Stimulated activated memory B cell treated with anti-CD40 and anti-IgM and Interleukin-4, amounts not matched to agents 10 μg/mL and 1 μg/mL and 100 μg/mL, for 72 hours (primary cell): ENCODE measurements at places on chromosomes 12 and 14.

DNA sequence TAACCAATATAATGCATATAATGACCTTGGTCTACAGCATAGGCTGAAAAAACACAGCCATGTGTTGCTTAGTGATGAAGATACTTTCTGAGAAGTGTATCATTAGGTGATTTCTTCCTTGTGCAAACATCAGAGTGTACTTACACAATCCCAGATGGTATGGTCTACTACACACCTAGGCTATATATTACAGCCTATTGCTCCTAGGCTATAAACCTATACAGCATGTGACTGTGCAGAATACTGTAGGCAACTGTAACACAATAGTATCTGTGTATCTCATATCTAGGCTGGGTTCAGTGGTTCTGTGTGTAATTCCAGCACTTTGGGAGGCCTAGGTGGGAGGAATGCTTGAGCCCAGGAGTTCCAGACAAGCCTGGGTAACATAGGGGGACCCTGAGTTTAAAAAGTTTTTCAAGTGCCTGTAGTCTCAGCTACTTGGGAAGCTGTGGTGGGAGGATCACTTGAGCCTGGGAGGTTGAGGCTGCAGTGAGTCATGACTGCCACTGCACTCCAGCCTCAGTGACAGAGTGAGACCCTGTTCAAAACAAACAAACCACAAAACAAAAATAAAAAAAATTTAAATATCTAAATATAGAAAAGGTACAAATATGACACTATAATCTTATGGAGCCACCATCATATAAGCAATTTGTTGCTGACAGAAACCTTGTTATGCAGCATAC is 66.6 kb downstream of the GRIP1 start:
- ATAC-seq = no peak

DNA sequence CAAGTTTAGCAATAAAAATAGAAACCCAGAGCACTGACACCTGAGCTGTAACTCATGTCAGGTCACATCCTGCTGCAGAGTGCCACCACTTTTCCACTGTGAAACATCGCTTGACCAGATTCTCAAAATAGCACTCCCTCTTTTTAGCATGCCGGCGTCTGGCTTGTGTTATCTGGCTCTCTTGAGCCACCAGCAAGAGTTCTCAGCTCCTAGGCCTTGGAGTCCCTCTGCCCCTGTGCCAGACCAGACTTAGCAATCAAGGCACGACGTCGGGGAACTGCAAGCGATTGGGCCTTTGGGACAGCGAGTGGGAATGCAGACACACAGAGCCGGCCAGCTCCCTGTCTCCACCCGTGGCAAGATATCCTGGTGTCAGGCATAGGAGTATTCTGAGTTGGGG is 52.5 kb downstream of the SPIC start:
- no peak for ATAC-seq

- no peak for ATAC-seq
These were observed 383.1 kb downstream of the TMEM132D start for GRCh38 chr12:129520739-129521138.

GRCh38 chr12:12499909-12500604 is 62.6 kb downstream of the DUSP16 start:
- ATAC-seq = no peak

GRCh38 chr14:67516676-67517075 is 16.4 kb upstream of the PLEKHH1 start:
- no peak for ATAC-seq

- no peak for ATAC-seq
These were observed 972.2 kb upstream of the TMEM132C start for GRCh38 chr12:127294651-127295210.

DNA sequence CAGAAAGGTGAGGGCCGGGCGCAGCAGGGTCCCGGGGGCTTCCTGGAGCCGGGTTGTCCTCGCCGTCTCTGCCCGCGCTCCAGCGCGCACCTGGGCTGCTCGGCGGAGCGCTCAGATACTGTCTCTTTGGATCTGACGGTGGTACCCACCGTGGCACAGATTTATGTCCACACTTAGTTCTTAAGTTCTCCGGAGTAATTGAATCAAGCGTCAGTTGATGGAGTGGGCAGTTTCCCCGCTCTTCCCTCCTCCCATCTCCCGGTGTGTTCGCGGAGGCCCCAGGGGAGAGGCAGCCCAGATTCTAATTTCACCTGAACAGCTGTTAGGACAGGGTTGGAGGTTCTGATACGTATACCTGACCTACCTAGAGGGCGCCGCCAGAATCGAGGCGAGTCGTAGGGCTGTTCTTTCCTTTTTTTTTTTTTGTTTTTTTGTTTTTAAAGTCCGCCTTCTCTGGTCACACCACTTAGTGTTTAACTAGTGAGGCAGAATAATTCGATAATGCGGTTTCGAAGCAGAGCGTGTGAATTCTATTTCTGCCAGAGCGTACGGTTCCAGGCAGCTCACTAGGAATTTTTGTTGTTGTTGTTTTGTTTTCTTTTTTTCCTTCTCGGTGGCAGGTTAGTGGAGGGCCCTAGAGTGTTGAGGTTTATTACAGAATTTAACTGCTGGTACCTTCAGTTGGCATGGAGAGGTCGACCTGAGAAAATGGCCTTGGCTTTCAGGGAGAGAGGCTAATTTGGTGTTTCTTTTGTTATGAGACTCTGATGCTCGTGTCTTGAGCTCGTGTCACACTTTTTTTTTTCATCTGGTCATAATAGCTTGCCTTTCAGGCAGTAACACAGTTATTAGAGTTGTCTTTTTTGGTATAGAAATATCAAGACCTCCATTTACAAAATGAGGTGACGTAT is 22.3 kb upstream of the GNS start:
- peak; percentile 64 for ATAC-seq

DNA sequence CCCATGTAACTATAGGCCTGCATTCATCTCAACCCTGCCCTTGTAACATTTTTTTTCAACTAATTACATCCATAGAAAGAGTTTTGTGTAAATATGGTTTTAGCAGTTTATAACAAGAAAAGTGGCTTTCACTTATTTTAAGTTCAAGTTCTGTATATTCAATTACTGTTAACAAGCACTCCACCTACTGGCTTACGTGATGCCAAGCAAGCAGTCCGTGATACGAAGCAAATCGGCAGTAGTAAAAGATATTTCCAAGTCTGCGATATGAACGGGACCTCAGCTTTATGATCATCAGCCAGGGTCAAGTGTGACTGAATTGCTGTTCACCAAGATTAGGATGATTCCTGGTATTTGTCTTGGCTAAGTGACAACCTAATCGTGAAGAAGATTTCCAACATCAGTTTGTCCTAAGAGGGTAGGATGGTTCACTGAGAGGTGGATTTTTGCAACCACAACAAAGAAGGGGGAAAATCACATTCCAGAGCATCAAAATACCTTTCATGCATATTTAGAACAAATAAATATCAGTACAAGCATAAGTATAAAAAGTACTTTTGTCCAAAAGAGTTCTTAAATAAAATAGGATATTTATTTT is 456.2 kb downstream of the FOXG1 start:
- no peak for ATAC-seq

DNA sequence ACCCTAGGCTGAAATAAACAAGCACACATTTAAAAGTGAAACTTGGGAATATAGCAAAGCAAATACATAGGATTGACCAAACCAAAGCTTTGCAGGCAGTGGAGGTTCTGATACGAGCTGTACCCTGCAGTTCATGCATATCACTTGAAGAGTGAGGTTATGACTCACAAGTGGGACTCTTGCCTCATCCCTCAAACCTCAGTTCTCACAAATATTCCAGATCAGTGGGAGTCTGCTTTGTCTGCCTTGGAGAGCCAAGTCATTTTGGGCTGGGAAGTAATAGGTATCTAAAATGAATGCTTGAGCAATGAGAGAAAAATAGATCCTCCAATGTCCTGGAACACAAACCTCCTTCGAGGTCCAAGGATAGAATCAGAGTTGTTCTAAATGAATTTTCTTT is 116.4 kb downstream of the LRIG3 start:
- ATAC-seq = no peak

- peak; percentile 69 for ATAC-seq
These were observed 91.6 kb downstream of the FOXN3 start for GRCh38 chr14:89325299-89325883.

DNA sequence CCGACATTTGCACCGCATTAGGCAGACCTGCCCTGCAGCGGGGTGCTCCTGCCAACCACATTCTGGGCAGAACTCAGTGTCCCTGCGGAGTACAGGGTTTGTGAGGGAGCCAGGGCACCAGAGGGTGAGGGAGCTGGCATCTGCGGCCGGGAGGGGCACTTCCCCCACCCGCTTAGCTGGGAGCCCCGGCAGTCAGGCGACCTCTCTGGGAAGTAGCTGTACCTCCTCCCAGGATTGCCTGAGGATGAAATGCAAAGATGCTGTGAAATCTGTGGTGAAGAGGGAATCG is 58.6 kb downstream of the ANKRD9 start:
- no peak for ATAC-seq

- no peak for ATAC-seq
These were observed 14.2 kb downstream of the FAM161B start for GRCh38 chr14:73935666-73936065.

DNA sequence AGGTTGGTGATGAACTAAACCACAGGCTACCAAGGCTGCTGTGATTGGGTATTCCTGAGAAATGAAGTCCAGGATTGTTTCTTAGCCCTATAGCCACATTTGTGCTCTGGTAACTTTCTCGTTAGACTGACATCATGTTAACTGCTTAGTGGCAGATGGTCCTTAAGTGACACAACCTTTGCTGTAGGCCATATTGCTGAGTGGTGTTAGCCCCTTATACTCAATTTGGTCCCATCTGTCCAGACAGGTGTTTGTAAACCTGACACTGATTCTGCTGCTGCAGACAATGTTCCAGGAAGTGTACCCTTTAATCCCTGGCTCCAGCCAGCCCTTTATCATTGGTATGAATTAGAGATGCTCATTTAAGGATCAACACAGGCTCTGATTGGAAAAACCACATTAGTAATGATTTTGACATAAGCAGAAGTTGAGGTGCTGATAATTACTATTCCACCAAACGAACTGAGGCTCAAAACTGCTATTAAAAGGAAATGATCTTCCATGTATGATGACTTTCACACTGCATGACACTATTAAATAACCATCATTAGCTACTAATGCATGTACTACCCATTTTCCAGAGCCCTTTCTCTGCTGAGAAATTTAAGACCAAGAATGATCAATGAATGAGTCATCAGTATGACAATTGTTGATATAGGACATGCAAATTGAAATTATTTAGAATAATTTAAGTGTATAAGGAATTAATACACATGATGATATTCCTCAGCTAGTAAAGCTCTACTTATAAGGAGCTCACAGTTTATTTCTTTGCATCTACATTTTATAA is 3.6 kb upstream of the SSTR1 start:
- no peak for ATAC-seq

GRCh38 chr14:77248666-77249065 is 22.3 kb downstream of the NGB start:
- no peak for ATAC-seq

GRCh38 chr12:64825143-64826021 is 935 bp downstream of the TBC1D30 start:
- peak; percentile 59 for ATAC-seq

- no peak for ATAC-seq
These were observed 4.5 kb upstream of the GLIPR1 start for GRCh38 chr12:75476071-75476470.

GRCh38 chr12:65622056-65622455 is 202.2 kb upstream of the HMGA2 start:
- no peak for ATAC-seq

GRCh38 chr12:6914246-6914946 is at the start of gene ENO2:
TSS of gene ENO2 (plus strand) at chr12:6914580. CDS start at chr12:6915833, 1,253 bp downstream.
- ATAC-seq = peak; percentile 92

- ATAC-seq = peak; percentile 61
These were observed 49.3 kb downstream of the CDK17 start for GRCh38 chr12:96350982-96351381.

DNA sequence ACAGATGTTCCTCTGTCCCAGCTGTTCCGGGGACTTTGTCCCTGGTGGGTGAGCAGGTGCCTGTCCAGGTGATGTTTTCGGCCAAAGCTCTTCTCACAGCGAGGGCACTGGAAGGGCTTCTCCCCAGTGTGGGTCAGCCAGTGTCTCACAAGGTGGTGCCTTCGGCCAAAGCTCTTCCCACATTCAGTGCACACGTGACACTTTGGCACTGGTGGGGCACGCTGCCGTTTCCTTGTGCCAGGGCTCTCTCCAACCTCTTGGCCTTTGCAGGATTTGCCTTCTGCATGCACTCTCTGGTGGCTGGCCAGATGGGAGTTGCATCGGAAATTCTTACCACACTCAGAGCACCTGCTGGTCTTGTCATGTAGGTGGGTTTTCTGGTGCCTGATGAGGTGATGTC is 7.7 kb downstream of the ZNF641 start:
- no peak for ATAC-seq

DNA sequence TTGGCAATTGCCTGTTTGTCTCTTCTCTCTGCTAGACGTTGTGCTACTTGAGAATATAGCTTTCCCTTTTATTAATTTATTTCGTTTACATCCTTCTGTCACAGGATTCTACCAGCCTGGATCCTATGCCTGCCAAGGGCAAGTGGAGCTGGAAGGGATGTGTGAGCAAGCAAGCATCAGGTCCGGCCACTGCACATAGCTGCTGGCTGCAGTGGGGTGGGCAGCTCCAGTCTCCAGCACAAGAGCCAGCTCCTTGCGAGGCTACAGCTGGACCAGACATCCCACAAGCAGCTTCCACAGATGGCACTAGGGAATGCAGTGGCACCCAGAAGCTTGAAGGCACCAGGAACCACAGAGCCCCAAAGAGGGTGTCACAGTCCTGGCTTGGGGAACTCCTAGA is 225.0 kb downstream of the KCNC2 start:
- peak; percentile 9 for ATAC-seq

- ATAC-seq = no peak
These were observed 479.4 kb upstream of the NOVA1 start for GRCh38 chr14:27077214-27077613.

DNA sequence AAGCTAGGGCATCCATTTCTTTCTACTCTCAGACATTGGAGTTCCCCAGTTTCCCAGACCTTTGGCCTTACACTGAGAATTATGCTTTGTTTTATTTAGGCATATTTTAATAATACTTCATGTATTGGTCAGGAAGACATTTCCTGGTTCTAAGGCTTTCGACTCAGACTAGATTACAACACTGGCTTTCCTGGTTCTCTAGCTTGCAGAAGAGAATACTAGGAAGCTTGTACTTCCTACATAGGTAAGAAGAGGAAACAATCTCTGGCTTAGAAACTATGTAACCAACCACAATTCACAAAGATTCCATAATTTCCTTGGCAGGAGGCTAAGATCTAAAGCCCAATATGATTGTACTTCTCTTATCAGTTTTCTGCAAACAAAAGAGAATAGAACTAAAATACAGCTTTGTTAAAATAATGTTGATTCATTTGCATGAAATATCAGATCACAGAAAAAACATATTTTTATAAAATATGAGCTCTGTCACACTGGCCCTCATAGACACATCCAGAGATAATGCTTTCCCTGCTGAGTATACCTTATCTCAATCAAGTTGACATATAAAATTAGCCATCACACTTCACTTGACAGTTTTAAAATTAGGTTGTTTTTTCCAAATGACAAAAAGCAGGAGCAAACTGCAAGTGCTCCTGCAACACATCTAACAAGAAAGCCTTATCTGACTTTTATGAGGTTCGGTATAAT is 30.5 kb downstream of the CLEC2D start:
- ATAC-seq = no peak

DNA sequence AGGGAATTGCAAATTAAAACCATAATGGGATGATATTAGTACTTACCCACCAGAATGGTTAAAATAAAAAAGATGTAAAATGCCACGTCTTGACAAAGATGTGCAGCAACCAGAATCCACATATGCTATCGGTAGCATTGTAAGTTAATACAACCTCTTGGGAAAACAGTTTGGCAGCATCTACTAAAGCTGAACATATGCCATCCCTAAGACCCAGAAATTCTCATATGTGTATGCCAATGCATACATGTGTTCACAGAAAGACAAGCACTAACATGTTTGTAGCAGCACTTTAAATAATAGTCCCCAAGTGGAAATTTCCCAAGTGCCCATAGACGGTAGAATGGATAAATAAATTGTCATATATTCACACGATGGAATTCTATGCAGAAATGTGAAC is 28.3 kb upstream of the SLC5A8 start:
- ATAC-seq = no peak
